ENCODE measurements at places on chromosomes 13 and 19.

GRCh38 chr13:93951108-93951507 lies 528.4 kb downstream of the DCT start:
- peak; percentile 13 for DNase-seq

DNA sequence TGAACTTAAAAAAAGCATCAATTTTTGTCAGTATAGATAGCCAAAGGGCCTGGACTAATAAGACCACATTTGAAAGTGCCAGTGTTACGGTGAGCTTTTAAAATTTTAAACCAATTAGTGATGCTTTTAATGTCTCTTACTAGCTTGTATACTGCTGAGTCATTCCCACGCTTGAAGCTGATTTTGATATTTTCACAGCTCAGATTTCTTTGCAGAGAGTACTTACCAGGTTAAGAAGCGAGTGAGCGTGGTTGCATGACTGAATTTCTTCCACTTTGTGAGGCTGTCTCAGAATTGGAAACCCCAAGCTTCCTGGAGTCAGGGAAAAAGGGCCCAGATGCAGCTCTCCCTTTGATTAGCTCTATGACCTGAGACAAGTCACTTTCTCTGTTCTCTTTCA lies 74.5 kb upstream of the NBEA start:
- no peak for DNase-seq

- no peak for DNase-seq
Measured at GRCh38 chr13:87295636-87296035, 375.5 kb upstream of the SLITRK5 start.

DNA sequence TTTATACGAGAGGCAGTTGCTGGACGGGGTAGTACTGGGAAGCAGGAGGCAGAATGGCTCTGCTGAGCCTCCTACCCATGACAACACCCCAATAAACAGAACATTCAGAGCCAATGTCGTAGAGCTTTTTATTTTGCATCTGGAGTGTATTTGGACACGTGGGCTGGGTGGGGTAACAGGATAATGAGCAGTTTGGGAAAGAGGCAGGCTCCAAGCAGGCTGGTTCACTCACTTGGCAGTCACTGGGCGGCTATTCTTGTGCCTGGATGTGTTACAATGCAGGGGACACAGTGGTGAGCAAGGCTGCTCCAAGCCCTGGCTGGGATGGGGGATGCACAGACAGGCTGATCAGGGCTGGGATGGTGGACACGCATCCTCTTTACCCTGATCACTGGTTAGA lies 9.5 kb downstream of the ACTMAP start:
- DNase-seq: no peak

GRCh38 chr19:10364644-10365043 lies 15.7 kb downstream of the TYK2 start:
- DNase-seq: no peak

Data from NCI-H1105 treated with DMSO at 0.1 percent for 48 hours (cell line).